ENCODE measurements at places on chromosomes 16 and 17. TPM values are rescaled to one million over a fixed set of nuclear protein-coding genes. Genes with fewer than 3 reads are reported as not detected.

DNA sequence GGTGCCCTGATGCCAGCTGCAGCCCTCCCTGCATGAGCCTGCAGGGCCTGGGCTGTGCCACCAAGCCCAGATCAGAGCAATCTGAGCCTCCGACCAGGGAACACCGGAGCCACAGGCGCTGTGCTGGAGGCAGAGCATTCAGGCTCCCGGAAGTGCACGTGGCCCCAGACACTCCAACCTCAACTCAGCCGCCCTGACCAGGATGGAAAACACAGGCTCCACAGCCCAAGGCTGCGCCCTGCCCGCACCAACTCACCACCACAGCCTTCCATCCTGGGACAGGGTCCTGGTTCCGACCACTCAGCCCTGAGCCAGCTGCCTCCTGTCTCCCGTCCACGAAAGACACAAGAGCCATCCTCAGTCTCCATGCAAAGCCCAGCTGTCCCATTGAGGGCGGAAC is 18.5 kb downstream of the LMF1 start:
- DNase-seq = no peak

DNA sequence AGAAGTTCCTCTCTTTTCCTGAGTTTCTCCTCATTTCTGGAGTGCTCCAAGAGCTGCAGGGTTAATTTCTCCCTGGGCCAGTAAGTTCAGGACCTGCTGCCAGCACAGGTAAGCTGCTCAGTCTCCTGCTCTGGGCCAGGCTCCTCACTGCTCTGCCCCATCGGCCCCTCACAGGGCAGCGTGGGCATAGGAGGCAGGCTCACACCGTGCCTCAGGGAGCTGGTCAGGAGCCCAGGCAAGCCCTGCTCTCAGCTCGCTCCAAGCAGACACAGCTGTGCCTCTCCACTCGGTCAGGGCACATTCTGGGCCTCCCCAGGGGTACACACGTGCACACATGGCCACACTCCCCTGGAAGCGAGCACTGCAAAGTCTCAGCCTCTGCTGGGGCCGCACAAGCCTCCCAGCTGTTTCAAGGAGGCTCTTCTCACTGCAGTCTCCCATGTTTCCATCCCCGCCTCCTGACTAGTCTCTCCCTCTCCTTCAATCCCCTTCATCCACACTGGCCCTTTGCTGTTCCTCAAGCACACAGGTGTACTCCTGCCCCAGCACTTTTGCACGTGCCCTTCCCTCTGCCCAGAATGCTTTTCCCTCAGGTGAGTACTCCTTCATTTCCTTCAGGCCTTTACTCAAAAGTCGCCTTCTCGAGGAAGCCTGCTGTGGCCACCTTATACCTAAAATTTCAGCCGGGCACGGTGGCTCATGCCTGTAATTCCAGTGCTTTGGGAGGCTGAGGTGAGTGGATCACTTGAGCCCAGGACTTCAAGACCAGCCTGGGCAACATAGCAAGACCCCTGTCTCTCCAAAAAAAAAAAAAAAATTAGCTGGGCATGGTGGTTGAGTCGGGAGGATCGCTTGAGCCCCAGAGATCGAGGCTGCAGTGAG is 53.2 kb downstream of the AKAP1 start:
- no peak for DNase-seq

DNA sequence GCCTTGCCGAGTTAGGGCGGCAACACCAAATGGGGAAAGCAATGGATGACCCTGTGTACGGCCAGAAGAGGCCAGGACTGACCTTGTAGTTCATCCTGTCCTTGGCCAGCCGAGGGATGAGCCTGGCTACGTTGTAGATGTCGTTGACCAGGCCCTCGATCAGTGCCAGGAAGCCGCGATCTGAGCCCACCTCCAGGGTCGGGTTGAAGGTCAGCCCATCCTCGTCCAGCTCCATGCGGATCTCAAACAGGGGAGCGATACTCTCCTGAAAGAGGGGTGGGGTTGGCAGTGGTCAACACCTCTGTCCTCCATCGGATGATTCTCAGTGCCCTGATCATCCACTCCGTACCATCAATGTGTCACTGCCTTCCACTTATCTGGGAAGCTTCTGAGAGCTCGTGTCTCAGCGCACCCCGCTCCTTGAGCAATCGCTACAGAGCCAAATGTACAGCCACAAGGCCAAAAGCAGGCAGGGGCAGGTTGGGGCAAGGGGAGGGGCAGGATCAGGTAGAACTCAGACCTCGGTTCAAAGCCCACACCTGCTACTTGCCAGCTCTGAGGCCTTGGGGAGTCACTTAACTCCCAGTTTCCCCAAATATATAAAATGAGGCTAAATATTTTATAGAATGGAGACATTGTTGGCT is 39.9 kb downstream of the DNAH17 start:
- DNase-seq = no peak

PIEZO1 gene
- total RNA-seq = 152 TPM
